ENCODE measurements at places on chromosomes 3 and 15. TPM values are rescaled to one million over a fixed set of nuclear protein-coding genes. Genes with fewer than 3 reads are reported as not detected.

GRCh38 chr3:192273697-192274010 lies 453.7 kb downstream of the FGF12 start:
- no peak for DNase-seq
- H3K36me3 ChIP-seq = no peaks in the 10 kb centered on the region
- no peaks in the 10 kb centered on the region for H3K27me3 ChIP-seq
- no peaks in the 10 kb centered on the region for H3K4me1 ChIP-seq
- H3K4me3 ChIP-seq = no peak overlapping the region

DNA sequence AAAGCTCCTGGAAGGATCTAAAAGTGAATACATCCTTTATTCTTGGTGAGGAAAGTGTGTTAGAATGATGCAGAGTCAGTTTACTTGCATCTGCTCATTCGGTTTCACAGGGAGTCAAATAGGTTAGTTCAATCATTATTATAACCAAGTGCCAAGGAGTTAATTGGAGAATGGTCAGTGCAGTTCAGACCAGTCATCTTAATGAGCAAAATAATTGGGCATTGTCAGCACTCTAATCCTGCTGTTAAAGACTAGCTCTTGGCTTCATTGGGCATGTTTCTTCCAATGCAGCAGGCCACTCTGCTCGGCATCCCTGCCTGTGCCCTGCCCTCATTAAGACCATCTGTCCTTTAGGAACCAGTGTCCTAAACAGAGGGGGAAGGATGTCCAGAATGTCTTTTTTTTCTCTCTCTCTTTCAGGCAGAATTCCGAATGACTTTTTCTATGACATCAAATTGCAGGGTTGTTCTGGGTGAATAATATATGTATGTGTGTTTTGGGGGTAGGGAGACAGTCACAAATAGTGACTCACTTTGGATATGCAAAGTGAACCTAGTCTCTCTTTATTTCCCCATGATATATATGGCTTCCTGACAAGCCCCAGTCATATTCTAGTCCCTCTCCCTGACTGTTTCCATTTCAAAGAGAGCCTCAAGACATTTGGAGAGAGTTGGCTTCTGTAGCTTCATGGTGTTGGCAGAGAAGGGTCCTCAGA lies 205.4 kb upstream of the TRIM42 start:
- H3K27me3 ChIP-seq = no peaks in the 10 kb centered on the region
- no peaks in the 10 kb centered on the region for H3K4me1 ChIP-seq
- no peaks in the 10 kb centered on the region for H3K36me3 ChIP-seq
- no peak overlapping the region for H3K27ac ChIP-seq
- no peak for DNase-seq

DNA sequence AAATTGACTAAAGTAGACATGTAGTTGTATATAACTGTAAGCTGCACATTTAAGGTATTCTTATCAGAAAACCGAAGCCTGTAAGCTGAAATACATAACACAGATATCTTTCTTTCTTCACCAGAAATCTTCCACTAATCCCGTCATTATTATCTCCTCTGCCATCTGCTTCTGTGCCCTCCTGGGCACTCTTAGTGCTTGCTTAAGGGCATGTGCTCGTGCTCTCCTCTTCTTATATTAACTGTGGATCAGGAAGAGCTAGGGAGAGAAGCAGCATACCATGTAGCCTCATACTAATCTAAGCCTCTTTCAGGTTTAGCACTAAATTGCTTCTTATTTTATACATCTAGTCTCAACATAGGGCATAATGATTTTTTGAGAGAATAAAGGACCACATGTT lies 60.8 kb downstream of the RIOX2 start:
- peaks cover 10% of the 10 kb centered on the region for H3K4me1 ChIP-seq
- peak overlapping the region; percentile 81 for H3K27ac ChIP-seq
- no peak overlapping the region for H3K4me3 ChIP-seq
- DNase-seq = no peak

- H3K27me3 ChIP-seq = no peaks in the 10 kb centered on the region
- H3K4me1 ChIP-seq = no peaks in the 10 kb centered on the region
- no peak for DNase-seq
- no peaks in the 10 kb centered on the region for H3K36me3 ChIP-seq
- no peak overlapping the region for H3K4me3 ChIP-seq
These were observed 20.9 kb upstream of the LDHAL6B start for GRCh38 chr15:59185725-59186124.

- no peak for DNase-seq
- H3K4me1 ChIP-seq = no peaks in the 10 kb centered on the region
- H3K27ac ChIP-seq = no peak overlapping the region
- H3K36me3 ChIP-seq = no peaks in the 10 kb centered on the region
- H3K27me3 ChIP-seq = no peaks in the 10 kb centered on the region
These were observed 35.8 kb downstream of the ABI3BP start for GRCh38 chr3:100957261-100957986.

EFCC1 gene
- total RNA-seq = 0.30 TPM

FSTL1 gene
- 1.8 TPM for total RNA-seq

CSPG4 gene
- total RNA-seq = not detected

PLD1 gene
- total RNA-seq = 3.4 TPM

DCUN1D1 gene
- 33.2 TPM for total RNA-seq
